ENCODE measurements at places on chromosomes 1 and 21. TPM values are rescaled to one million over a fixed set of nuclear protein-coding genes. Genes with fewer than 3 reads are reported as not detected.
A peak's percentile ranks its signal among the peaks of the same experiment; 100 is the strongest.

GRCh38 chr1:207219979-207220889 lies 101.2 kb upstream of the CD55 start:
- H3K4me1 ChIP-seq: peaks cover 7% of the 10 kb centered on the region
- no peak overlapping the region for H3K27ac ChIP-seq
- H3K27me3 ChIP-seq: no peaks in the 10 kb centered on the region
- no peaks in the 10 kb centered on the region for H3K36me3 ChIP-seq

DNA sequence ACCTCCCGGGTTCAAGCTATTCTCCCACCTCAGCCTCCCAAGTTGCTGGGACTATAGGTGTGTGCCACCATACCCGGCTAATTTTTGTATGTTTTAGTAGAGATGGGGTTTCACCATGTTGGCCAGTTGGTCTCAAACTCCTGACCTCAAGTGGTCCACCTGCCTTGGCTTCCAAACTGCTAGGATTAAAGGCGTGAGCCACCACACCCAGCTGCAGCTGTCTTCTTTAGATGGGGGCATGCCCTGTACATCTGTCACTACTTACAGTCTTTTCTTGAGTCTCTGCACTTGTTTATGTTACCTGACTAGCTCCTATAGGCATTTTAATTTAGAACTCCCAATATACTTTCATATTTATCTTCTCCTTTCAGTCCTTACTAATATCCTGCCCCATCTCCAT lies 64.2 kb downstream of the SELENOF start:
- no peak overlapping the region for H3K27ac ChIP-seq
- no peaks in the 10 kb centered on the region for H3K4me1 ChIP-seq
- DNase-seq: no peak
- H3K36me3 ChIP-seq: no peaks in the 10 kb centered on the region
- no peaks in the 10 kb centered on the region for H3K27me3 ChIP-seq

GRCh38 chr1:204650911-204651570 lies 34.5 kb downstream of the LRRN2 start:
- H3K27ac ChIP-seq: no peak overlapping the region
- H3K27me3 ChIP-seq: peaks cover 22% of the 10 kb centered on the region
- peaks cover 3% of the 10 kb centered on the region for H3K4me1 ChIP-seq
- H3K4me3 ChIP-seq: no peak overlapping the region
- DNase-seq: no peak

DNA sequence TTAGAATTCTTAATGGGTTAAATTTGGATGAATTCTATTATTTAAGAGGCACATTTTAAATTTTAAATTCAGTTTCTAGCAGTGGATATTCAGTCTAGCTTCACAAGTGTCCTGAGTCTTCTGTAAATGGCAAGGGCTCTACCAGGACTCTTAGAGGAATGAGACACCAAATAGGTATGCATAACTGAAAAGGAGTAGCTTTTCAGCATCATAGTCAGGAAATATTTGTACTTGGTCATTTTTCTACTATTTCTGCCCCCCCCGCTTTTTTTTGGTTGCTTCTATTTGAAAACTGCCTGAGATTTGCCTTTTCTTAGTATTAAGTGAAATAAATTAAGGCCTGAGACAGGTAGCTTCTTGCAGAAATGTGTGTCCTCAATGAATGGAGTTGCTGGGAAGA lies 80.2 kb downstream of the MAST2 start:
- no peak for DNase-seq
- no peaks in the 10 kb centered on the region for H3K27me3 ChIP-seq
- no peaks in the 10 kb centered on the region for H3K36me3 ChIP-seq
- no peak overlapping the region for H3K27ac ChIP-seq
- H3K4me1 ChIP-seq: peaks cover 2% of the 10 kb centered on the region

The RPS8 gene
- 1,353 TPM for total RNA-seq

DNA sequence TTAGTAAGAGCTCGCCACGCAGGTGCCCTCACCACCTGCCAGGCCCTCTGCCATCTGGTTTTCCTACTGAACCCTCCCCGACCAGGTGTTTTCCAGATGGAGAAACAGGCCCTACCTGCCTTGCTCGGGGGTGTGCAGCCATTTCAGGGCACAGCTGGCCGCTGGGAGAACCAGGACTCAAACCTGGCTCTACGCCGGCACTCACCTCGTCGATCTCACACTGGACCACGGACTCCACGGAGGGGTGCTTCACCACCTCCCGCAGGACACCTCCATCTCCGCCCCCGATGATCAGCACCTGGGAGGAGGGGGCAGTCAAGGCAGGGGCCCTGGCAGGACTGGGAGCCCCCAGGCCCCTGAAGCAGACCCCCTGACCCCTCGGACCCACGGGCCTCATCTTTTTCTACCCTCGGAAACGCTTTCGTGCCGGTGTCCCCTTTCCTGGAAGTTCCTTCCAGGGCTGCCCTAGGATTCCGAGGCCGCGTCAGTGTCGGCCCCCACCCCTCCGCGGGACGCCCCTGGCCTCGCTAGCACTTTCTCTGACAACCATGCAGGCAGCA lies 1.1 kb downstream of the SRM start:
- peak overlapping the region; percentile 90 for H3K4me3 ChIP-seq
- H3K4me1 ChIP-seq: peaks cover 53% of the 10 kb centered on the region
- H3K36me3 ChIP-seq: peaks cover 18% of the 10 kb centered on the region
- no peaks in the 10 kb centered on the region for H3K27me3 ChIP-seq

- peaks cover 2% of the 10 kb centered on the region for H3K36me3 ChIP-seq
- H3K4me3 ChIP-seq: no peak overlapping the region
- no peak for DNase-seq
- H3K27ac ChIP-seq: peak overlapping the region; percentile 38
Measured at GRCh38 chr1:1996207-1996651, 7.4 kb downstream of the CFAP74 start.

- H3K4me3 ChIP-seq: no peak overlapping the region
- no peaks in the 10 kb centered on the region for H3K4me1 ChIP-seq
- H3K36me3 ChIP-seq: no peaks in the 10 kb centered on the region
- H3K27me3 ChIP-seq: peaks cover 8% of the 10 kb centered on the region
- no peak for DNase-seq
- no peak overlapping the region for H3K27ac ChIP-seq
Measured at GRCh38 chr1:209513226-209513625, 70.3 kb upstream of the CAMK1G start.

The C1orf21 gene
- total RNA-seq: 8.5 TPM

The KRTAP6-1 gene
- not detected for total RNA-seq

The LGR6 gene
- total RNA-seq: 0.26 TPM

- no peak overlapping the region for H3K27ac ChIP-seq
- no peaks in the 10 kb centered on the region for H3K36me3 ChIP-seq
- peaks cover 3% of the 10 kb centered on the region for H3K4me1 ChIP-seq
- no peak for DNase-seq
- no peak overlapping the region for H3K4me3 ChIP-seq
Measured at GRCh38 chr1:7002728-7003127, 217.5 kb downstream of the CAMTA1 start.

DNA sequence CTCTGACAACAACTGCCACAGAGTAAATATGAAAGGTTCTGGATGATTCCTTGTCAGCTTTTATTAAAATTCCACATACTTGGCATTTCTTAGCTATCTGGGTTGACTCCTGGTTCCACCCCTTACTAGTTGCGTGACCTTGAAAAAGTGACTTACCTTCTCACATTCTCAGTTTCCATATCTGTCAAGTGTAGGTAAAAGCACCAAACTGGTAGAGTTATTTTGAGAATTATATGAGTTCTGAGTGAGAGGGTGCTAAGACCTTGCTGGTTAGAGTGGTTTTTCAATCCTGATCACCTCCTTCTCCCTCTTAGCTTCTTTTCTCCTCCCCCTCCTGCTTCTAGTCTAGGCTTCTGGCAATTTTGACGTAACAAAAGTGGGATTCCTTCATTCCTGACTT lies 83.4 kb upstream of the ABCD3 start:
- no peak overlapping the region for H3K27ac ChIP-seq
- peaks cover 9% of the 10 kb centered on the region for H3K4me1 ChIP-seq
- peaks cover 28% of the 10 kb centered on the region for H3K27me3 ChIP-seq
- no peak overlapping the region for H3K4me3 ChIP-seq
- H3K36me3 ChIP-seq: no peaks in the 10 kb centered on the region
- no peak for DNase-seq

GRCh38 chr21:21624674-21625073 lies 626.5 kb downstream of the NCAM2 start:
- no peak for DNase-seq
- no peak overlapping the region for H3K4me3 ChIP-seq
- no peaks in the 10 kb centered on the region for H3K4me1 ChIP-seq
- H3K27me3 ChIP-seq: no peaks in the 10 kb centered on the region
- no peaks in the 10 kb centered on the region for H3K36me3 ChIP-seq

Data from activated CD8-positive, alpha-beta memory T cell treated with anti-CD3 and anti-CD28 coated beads, Interleukin-2, amount 10 ng/mL, durations not matched to agents 7 days and 5 days (primary cell).